Cortex of kidney (tissue), 1 donor: ENCODE measurements at places on chromosomes 12 and 14.

DNA sequence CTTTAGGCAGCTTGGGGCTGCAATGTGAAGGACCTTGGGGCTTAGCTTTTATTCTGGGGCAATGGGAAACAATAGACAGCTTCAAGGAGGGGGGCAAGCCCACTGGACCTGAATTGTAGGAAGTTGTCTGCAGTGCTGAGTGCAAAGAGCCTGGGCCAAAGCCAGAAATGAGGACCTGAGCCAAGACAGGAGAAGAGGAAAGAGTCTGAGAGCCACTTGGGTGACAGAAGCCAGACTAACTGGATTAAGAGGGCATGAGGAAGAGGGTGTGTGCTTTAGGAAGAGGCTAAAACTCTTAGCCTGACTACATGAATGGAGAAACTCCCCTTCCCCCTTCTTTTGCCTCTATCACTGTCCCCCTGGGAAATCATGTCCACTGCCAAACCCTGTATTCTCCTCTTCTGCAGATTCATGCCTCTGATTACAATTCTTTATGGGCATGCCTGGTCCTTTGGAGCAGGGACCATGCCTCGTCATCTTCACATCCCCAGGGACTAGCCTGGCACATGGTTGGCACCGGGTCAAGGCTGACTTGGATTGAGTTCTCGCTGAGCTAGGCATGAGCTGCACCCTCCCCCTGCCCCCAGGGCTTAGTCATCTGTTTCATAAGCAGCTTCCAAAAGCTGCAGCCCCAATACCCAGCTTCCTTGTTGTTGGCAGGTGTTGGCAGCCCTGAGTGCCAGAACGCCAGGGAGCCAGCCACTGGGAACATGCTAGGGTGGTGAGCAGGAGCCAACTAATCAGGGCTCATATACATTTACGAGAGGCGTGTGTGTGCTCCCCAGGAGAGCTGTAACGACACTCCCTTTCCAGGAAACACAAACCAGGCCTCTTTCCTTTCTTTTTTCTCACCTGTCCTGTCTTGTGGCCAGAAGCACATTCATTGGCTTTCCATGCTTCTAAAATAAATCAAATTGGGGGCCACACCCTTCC lies 27.7 kb upstream of the JDP2 start:
- no peak for DNase-seq

- DNase-seq, result no peak
Observed at GRCh38 chr14:93044556-93044955, 71.2 kb downstream of the ITPK1 start.

DNA sequence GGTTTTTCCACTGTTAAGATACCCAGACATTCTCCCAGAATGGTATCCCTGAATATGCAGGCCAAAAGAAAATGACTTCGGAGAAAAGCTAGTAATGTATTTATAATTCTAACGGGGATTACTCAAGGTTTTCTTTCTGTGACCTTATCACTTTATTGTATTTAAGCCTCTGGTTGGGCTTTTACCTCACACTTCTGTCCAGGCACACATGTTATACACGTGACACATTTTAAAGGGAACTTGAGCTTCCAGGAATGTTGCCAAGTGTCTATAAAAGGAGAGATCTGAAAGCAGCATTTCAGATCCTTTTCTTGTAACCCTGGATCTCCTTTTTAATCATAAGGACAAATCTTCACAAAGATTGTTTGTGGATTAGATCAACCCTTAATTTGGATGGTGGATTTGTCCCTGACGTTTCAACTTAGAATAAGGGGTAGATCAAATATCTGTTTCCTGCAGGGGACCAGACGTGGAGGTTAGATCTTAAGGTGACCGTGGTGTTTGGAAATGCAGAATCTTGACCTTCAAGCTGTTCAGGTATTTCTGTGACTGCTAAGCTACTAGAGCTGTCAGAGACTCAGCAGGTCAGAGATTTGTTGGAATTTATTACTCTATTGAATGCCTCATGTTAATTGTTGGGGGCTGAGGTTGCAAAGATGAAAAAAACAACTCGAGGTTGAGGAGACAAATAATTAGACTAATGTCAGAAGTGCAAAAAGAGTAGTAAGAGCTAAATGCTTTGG lies 1.5 kb downstream of the CIPC start:
- no peak for DNase-seq

GRCh38 chr14:63045612-63046320 lies 508 bp upstream of the KCNH5 start:
- DNase-seq, result no peak

DNA sequence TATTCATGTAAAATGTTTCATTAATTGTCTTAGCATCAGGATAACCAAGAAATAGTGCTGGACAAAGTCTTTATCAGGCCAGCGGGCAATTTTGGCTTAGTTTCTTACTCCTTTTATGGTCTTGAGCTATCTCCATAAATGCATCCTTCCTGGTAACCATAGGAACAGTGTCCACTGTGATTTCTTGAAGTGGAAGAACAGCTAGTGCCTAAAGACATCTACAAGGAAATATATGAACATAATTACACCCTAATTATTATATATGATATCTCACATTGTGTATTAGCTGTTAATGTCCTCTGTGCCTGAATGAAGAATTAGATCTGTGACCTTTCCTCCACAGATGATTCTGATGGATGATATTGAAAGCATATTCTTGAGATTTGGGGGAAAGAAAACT lies 286.7 kb upstream of the ATXN7L3B start:
- no peak for DNase-seq

DNA sequence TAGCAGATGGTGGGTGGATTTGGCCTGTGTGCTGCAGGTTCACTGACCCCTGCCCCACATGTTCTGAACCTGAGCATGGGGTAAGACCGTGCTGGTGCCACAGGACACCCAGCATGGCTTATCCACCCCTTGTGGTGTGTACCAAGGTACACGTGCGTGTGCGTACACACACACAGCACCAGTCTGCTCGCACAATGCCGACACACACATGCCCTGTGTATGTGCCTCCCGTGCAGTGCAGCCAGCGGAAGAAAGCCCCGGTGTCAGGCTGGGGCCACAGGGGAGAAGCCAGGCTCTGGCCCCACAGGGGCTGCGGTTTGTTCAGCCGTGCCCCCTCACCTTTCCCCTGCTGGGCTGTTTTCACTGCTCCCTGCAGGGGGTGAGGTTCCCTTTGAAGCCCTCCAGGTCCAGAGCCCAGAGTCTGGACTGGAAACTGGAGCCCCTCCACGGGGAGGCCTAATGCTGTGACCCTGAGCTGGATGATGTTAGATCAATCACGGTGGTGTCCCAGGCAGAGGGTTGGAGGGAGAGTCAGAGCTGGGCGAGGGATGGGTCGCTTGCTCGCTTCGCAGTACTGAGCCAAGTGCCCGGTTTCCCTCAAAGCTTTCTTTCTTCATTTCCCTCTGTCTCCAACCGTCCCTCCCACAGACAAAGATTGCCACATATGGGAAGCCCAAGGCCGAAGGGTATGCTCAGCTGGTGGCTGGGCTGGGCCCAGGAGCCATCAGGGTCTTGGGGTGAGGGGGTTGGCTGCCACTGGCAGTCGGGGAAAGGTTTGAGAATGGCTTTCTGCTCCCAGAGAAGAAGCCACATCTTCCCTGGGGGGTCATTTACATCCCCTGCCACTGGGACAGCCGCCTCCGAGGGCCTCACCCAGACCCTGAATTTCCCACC lies 6.2 kb downstream of the DTX1 start:
- no peak for DNase-seq

DNA sequence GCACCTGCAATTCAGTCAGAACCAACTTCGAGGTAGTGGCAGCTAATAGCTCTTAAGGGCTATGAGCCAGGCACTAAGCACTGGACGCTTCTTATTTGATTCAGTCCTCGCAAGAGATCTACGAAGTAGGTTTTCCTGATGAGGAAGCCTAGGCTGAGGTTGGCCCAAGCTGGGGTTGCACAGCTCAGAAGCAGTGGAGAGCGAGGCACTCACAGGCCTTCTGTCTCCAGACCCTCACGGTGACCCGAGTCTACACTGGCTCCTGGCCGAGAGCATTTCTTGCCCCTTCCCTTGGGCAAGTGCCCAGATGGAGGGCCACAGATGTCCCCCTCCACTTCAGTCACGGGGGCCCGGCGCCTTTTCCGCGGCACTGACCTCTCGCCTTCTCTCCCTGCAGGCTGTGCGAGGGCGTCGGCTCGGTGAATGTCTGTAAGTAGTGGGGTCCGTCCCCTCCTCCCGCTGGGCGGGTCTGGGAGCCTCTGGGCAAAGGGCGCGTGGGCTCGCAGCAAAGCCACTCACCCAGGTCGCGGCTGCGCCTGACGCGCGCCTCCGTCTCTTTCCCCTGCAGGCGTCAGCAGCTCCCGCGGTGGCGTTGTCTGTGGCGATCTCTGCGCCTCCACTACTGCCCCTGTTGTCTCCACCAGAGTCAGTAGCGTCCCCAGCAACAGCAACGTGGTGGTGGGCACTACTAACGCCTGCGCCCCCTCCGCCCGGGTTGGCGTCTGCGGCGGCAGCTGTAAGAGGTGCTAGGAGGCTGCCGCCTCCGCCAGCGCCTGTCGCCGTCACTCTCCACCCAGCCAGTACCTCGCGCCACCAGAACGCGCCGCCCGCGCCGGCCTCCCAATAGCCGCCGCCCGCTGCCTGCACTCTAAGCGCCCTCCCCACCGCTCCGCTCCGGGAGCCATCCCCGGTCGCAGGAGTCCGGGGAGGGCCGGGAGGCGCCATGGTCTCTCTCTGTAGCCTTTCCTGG lies 13.1 kb downstream of the KRT83 start:
- DNase-seq, result no peak

GRCh38 chr12:72574138-72574537 lies 302.0 kb downstream of the TRHDE start:
- DNase-seq, result no peak

- no peak for DNase-seq
Observed at GRCh38 chr14:53890611-53891101, 66.0 kb downstream of the BMP4 start.

GRCh38 chr12:109084425-109084824 lies 8.8 kb downstream of the ALKBH2 start:
- DNase-seq, result no peak

DNA sequence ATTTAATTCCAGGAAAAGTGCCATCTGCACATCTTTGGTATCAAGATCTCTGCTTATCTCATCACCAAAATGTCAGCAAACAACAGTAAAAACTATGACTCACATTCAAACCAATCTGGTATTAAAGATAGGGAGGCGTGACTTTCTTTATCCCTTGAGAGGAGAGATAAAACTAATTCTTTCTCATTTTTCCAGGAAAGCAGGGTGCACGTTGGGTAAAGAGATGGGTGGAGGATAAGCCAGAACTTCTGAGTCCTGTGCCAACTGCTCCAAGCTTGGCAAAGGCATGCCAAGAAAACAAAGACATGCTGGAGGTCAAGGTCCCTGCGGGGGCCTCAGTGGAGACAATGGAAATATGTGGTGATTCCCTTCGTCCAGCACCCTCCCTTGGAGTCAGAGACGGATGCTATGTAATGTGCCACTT lies 225.8 kb upstream of the PLXNC1 start:
- DNase-seq, result no peak

GRCh38 chr14:91163316-91163715 lies 49.4 kb downstream of the DGLUCY start:
- DNase-seq, result no peak

- DNase-seq, result no peak
Observed at GRCh38 chr12:5467931-5468330, 36.0 kb downstream of the NTF3 start.

- DNase-seq, result no peak
Observed at GRCh38 chr12:54958048-54958658, 26.4 kb downstream of the TESPA1 start.

GRCh38 chr12:90858252-90858651 lies 96.7 kb downstream of the CCER1 start:
- DNase-seq, result no peak

DNA sequence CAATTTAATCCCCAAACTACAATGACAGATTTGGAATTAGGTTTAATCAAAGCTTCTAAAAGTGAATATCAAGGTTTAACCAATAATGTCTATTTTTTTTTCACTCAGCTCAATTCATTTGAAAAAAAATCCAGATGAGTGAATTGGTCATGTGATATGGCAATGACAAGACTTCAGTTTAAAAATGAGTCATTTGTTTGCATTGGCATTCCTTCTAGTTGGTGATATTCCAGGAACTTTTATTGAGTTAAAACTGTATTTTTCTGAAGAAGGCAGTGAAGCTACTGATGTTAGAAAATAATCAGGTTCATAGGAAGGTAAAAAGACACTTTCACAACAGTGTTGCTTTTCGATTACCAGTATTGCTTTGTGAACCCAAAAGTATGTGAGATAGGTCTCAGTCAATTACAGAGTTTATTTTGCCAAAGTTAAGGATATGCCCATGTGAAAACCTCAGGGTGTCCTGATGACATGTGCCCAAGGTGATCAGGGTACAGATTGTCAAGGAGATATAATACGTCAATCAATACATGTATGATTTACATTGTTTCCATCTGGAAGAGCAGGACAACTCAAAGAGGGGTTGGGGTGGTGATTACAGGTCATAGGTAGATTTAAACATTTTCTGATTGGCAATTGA lies 1214.9 kb downstream of the GALC start:
- DNase-seq, result no peak

- no peak for DNase-seq
Observed at GRCh38 chr12:2751686-2752085, 43.1 kb upstream of the FKBP4 start.

GRCh38 chr12:124569375-124570148 lies 2.1 kb upstream of the NCOR2 start:
- DNase-seq, result no peak

GRCh38 chr12:111261911-111262676 lies 106.8 kb downstream of the PHETA1 start:
- DNase-seq, result no peak

GRCh38 chr14:68137704-68138619 lies 318.4 kb downstream of the RAD51B start:
- DNase-seq, result no peak

GRCh38 chr14:103561381-103562178 lies 877 bp downstream of the BAG5 start:
- no peak for DNase-seq

DNA sequence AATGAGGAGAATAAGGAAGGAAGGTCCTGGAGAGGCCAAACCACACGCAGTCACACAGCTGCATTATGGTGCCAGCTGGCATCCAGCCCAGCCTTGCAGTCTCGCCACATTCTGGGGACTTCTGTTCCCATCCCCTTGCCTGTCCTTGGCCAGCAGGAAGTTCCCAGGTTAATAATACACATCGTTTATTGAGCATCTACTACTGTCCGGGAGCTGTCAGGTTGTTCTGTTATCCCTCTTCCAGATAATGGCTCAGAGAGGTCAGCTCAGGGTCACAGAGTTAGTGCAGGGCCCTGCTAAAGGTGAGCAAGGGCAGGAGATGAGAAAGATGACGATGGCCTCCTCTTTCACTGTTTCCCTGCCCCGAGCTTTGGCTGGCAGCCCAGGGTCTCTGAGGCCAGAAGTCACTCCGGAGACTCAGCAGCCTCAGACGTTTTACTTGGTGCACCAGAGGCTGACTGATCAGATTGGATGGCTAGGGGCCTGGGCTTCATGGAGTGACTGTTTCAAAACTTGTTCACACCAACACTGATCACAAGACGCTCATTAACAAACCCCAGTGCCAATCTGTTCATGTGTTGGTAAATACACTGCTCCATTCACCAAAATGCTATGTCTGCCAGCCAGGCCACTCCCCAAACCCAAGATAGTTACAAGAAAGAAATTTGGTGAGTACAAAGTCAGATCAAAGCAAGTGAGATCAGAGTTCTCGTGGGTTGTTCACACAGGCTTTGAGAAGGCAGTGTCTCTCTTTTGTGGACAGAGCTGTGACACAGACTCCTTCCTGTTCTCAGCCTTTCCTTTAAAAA lies 79.2 kb downstream of the B4GALNT3 start:
- DNase-seq, result no peak

- DNase-seq, result no peak
Observed at GRCh38 chr14:102181187-102181586, 41.5 kb downstream of the WDR20 start.

- no peak for DNase-seq
Observed at GRCh38 chr14:97445367-97445766, 648.2 kb downstream of the VRK1 start.
